ENCODE measurements at places on chromosomes 7 and 10. TPM values are rescaled to one million over a fixed set of nuclear protein-coding genes. Genes with fewer than 3 reads are reported as not detected.

Gene NEURL1
- total RNA-seq = 0.14 TPM

Gene GPC2
- 0.25 TPM for total RNA-seq

Gene LBX1
- not detected for total RNA-seq

Gene COL17A1
- not detected for total RNA-seq

Gene TMEM225B
- total RNA-seq = not detected

Gene C7orf33
- not detected for total RNA-seq

Gene PON1
- not detected for total RNA-seq

Gene SH2B2
- total RNA-seq = 1.0 TPM

Gene NAT16
- not detected for total RNA-seq

All from left ventricle myocardium inferior (tissue), 1 donor.